ENCODE measurements at places on chromosomes 6 and 20.
A peak's percentile ranks its signal among the peaks of the same experiment; 100 is the strongest.

DNA sequence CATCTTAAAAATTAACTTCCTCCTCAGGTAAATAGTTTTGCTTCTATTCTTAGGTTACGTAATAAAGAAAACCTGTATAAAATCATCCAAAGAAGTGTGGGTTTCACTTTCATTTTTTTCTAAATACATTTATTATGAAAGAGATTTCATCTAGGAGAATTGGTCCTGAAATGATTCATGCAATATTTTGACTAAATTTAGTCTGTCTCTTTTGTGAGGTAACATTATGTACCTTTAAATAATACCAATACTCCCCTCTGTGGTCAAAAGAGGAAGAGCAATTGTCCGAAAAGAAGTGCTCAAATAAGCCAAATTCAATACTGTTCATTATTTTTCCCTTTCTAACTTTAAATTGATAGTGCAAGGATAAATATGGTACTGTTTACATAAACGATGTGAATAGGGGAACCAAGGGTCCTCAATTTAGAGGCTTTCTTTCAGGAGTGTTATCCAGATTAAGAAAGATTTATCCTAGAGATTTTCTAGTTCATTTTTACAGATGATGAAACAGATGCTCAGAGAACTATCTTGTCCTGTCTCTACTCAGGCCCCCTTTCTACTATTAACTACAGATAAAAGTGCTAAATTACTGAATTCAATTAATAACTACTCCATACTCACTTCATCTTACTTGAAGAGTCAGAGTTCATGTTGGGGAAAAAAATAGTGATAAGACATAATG, 26.2 kb downstream of the CYP39A1 start:
- H3K27ac ChIP-seq: no peak overlapping the region
- no peak for DNase-seq
- H3K4me3 ChIP-seq: peak overlapping the region; percentile 5
- H3K36me3 ChIP-seq: no peaks in the 10 kb centered on the region
- H3K27me3 ChIP-seq: no peaks in the 10 kb centered on the region
- H3K4me1 ChIP-seq: no peaks in the 10 kb centered on the region

- H3K4me1 ChIP-seq: no peaks in the 10 kb centered on the region
- DNase-seq: no peak
- no peaks in the 10 kb centered on the region for H3K36me3 ChIP-seq
Observed at GRCh38 chr20:13059398-13060136, 50.8 kb downstream of the SPTLC3 start.

DNA sequence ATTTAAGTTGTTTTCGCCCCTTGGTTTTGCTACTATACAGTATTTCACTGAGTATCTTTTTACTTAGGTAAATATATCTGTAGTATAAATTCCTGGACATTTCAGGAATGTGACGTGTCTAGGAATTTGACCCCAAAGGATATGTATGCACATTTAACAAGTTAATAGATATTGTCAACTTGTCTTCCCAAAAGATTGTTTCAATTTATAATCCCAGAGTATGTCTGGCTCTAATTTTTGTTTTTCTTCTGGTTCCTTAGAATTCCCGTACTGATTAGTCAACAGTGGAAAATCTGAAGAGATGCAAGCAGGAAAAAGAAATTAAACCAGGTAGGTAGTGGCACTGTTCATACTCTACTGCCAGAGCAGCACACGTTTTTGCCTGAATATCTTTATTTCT, 7.2 kb downstream of the PKIG start:
- H3K4me1 ChIP-seq: peaks cover 38% of the 10 kb centered on the region
- no peaks in the 10 kb centered on the region for H3K27me3 ChIP-seq
- no peak for DNase-seq

- H3K27me3 ChIP-seq: no peaks in the 10 kb centered on the region
- H3K4me1 ChIP-seq: no peaks in the 10 kb centered on the region
- no peak for DNase-seq
- H3K27ac ChIP-seq: no peak overlapping the region
Observed at GRCh38 chr6:55395871-55396270, 68.6 kb downstream of the GFRAL start.

DNA sequence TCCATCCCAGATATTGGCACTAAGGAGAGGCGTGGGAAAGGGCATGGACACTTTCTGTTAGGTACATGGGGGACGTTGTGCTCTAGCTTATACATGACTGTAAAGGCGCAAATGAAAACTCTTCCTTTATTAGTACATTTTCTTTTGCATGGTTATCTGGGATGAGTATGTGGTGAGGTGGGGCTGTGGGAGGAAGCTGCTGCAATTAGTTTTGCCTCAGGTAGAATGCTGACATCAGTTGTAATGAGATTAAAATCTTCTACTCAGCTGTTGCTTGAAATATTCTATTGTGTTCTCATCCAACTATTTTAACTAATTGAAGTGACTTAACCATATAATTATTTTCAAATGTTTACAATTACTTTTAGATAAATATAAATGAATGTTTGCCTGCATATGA, 218.3 kb upstream of the FLRT3 start:
- DNase-seq: no peak
- no peaks in the 10 kb centered on the region for H3K27me3 ChIP-seq
- no peak overlapping the region for H3K27ac ChIP-seq
- no peaks in the 10 kb centered on the region for H3K36me3 ChIP-seq
- no peak overlapping the region for H3K4me3 ChIP-seq

DNA sequence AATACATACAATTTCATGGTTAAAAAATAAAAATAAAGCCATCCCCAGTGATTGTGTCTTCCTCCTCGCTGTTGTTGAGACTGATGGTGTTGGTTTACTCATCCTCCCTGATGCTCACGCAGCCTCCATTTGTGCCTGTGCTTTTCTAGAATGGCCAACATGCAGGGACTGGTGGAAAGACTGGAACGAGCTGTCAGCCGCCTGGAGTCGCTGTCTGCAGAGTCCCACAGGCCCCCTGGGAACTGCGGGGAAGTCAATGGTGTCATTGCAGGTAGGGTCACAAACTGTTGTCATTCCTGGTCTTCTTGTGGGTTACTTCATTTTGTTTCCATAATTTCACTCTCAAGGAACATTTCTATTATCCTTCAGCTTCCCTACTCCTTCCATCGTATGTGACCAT, 28.0 kb downstream of the CAP2 start:
- H3K4me1 ChIP-seq: peaks cover 13% of the 10 kb centered on the region
- no peak overlapping the region for H3K4me3 ChIP-seq
- no peaks in the 10 kb centered on the region for H3K27me3 ChIP-seq
- no peak overlapping the region for H3K27ac ChIP-seq
- H3K36me3 ChIP-seq: no peaks in the 10 kb centered on the region

GRCh38 chr20:59063358-59064213, 21.0 kb upstream of the PRELID3B start:
- H3K36me3 ChIP-seq: no peaks in the 10 kb centered on the region
- DNase-seq: no peak
- no peak overlapping the region for H3K27ac ChIP-seq
- no peak overlapping the region for H3K4me3 ChIP-seq
- H3K4me1 ChIP-seq: no peaks in the 10 kb centered on the region

- no peak overlapping the region for H3K27ac ChIP-seq
- no peaks in the 10 kb centered on the region for H3K36me3 ChIP-seq
- DNase-seq: no peak
- no peaks in the 10 kb centered on the region for H3K27me3 ChIP-seq
Observed at GRCh38 chr20:22160101-22160652, 424.2 kb downstream of the FOXA2 start.

- H3K4me3 ChIP-seq: no peak overlapping the region
- H3K27ac ChIP-seq: no peak overlapping the region
- H3K27me3 ChIP-seq: no peaks in the 10 kb centered on the region
- no peak for DNase-seq
- H3K36me3 ChIP-seq: no peaks in the 10 kb centered on the region
- H3K4me1 ChIP-seq: no peaks in the 10 kb centered on the region
Observed at GRCh38 chr20:53227523-53227922, 255.4 kb downstream of the TSHZ2 start.

DNA sequence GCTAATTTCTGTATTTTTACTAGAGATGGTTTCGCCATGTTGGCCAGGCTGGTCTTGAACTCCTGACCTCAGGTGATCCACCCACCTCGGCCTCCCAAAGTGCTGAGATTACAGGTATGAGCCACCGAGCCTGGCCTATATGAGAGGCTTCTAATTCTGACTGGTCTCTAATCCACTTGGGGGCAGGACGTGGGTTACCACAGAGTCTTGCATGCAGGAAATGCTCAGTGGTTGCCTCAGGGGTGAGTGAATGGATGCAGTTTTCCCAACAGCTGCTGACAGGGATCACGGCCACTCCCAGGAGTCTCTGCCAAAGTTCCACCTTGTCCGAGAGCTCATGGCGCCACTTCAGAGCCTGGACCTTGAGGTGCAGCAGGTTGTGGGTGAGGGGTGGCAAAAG, 6.4 kb upstream of the FANCE start:
- H3K4me1 ChIP-seq: no peaks in the 10 kb centered on the region
- no peak overlapping the region for H3K4me3 ChIP-seq
- no peak overlapping the region for H3K27ac ChIP-seq
- no peak for DNase-seq

- H3K27ac ChIP-seq: no peak overlapping the region
- no peaks in the 10 kb centered on the region for H3K36me3 ChIP-seq
- no peak for DNase-seq
- no peaks in the 10 kb centered on the region for H3K27me3 ChIP-seq
Observed at GRCh38 chr6:6924708-6925107, 183.1 kb upstream of the RREB1 start.

DNA sequence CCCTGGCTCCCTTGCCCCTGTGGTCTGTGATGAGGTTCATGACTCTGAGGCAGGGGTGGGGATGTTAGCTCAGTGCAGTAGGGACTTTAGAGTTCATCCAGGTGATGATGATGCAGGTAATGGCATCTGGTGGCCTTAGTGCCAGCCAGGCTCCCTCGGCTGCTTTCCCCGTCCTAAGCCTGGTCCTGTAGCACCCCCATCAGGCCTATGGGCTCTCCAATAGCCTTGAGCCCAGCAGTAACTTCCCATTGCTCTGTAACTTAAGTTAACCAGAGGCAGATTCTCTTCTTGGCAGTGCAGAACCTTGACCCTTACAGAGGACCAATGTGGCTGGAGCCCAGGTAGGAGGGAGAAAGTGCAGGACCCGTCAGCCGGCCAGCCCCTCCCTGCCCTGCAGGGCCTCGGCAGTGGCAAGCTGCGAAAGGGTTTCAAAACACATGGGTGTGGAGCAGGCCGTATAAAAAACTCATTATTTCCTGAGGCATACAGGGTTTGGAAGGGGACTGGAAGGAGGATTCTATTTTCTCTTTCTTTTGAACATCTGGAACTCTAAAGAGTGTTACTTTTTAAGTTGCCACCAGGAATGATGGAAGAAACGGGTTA, 406.9 kb downstream of the CDH26 start:
- no peak overlapping the region for H3K4me3 ChIP-seq
- no peak overlapping the region for H3K27ac ChIP-seq
- H3K36me3 ChIP-seq: no peaks in the 10 kb centered on the region
- no peaks in the 10 kb centered on the region for H3K27me3 ChIP-seq

GRCh38 chr6:37314487-37315156, 39.2 kb upstream of the RNF8 start:
- no peaks in the 10 kb centered on the region for H3K27me3 ChIP-seq
- no peaks in the 10 kb centered on the region for H3K4me1 ChIP-seq
- peaks cover 56% of the 10 kb centered on the region for H3K36me3 ChIP-seq
- no peak overlapping the region for H3K27ac ChIP-seq
- DNase-seq: no peak
- no peak overlapping the region for H3K4me3 ChIP-seq

DNA sequence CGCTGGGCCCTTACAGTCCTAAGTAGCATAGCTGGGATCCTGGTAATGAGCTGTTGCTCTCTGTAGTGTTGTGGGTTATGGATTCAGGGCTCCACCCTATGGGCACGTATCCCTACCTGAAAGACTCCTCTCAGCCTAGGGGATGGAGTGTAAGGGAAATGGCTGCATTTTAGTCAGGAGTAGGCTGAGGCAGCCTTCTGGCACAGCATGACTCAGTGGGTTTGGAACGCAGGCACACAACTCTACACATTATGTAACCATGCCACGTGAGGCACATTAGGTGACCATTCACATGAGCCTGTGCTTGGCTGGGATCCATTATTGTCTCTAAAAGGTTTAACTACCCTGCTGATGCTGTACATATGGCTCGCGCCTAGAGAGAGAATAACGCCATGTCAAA, 27.8 kb downstream of the HDDC2 start:
- H3K4me3 ChIP-seq: no peak overlapping the region
- no peaks in the 10 kb centered on the region for H3K27me3 ChIP-seq
- no peaks in the 10 kb centered on the region for H3K4me1 ChIP-seq
- peaks cover 33% of the 10 kb centered on the region for H3K36me3 ChIP-seq

- peaks cover 8% of the 10 kb centered on the region for H3K36me3 ChIP-seq
- DNase-seq: no peak
- no peak overlapping the region for H3K27ac ChIP-seq
- H3K4me3 ChIP-seq: no peak overlapping the region
- no peaks in the 10 kb centered on the region for H3K27me3 ChIP-seq
Observed at GRCh38 chr20:33843854-33844253, 32.7 kb downstream of the CHMP4B start.

DNA sequence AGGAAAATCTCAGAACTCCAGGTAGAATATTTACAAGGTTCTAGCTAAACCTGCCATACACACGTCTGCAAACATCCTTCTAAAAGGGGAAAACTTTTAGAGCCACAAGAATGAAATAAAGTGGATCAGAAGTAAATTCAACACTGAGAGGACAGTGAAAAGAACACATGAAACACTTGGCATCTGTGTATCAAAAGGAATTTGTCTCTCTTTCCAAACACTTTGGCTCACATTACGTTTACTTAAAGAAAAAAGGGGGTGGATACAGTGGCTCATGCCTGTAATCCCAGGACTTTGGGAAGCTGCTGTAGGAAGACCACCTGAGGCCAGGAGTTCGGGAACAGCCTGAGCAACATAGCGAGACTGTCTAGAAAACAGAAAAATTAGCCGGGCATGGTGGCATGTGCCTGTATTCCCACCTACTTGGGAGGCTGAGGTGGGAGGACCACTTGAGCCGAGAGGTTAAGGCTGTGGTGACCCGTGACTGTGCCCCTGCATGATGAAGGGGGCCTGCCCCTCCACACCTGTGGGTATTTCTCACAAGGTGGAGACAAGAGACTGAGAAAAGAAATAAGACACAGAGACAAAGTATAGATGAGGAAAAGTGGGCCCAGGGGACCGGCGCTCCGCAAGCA, 35.4 kb downstream of the NINL start:
- peak; percentile 53 for DNase-seq
- no peaks in the 10 kb centered on the region for H3K36me3 ChIP-seq
- H3K27ac ChIP-seq: no peak overlapping the region
- H3K4me1 ChIP-seq: no peaks in the 10 kb centered on the region
- H3K4me3 ChIP-seq: no peak overlapping the region
- no peaks in the 10 kb centered on the region for H3K27me3 ChIP-seq

DNA sequence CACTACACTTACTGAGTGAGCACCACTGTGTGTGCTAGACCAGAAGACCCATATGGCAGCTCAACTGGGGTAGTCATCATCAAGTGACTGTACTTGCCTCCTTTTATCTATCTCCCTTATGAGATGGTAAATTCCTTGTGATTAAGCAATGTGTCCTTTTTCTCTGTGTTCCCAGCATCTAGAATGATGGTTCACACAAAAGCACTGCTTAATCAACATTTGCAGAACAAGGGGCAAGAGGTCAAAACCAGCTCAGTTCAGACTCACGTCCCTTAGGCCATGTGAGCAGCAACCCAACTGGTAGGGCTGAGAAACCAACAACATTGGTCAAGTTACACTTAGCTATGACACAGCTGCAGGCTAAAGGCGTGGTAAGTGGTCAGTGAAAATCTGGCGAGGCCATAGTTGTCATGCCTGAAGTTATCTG, 10.0 kb downstream of the TRAM2 start:
- no peak overlapping the region for H3K4me3 ChIP-seq
- H3K36me3 ChIP-seq: no peaks in the 10 kb centered on the region
- no peaks in the 10 kb centered on the region for H3K27me3 ChIP-seq
- peaks cover 27% of the 10 kb centered on the region for H3K4me1 ChIP-seq

Data from ascending aorta (tissue), 2 donors.